ENCODE measurements at places on chromosomes 3 and 15.
A peak's percentile ranks its signal among the peaks of the same experiment; 100 is the strongest.

DNA sequence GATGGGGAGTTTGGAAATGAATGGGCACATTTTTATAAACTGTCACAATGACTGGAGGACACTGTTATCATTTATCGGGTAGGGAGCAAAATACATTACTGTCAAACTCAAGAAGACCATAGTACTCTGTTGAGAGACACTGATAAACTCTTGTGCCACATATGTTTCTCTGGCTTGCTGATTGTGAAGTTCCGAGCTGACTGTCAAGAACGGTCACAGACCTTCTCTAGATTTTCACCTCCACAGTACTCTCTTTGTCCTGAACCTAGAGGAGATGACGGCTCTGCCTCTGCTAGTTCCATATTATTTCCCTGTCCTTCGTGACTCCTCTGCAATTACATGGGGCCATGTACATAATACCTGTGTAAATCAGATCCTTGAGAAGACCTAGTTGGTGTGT, 451.9 kb downstream of the LPP start:
- no peak for DNase-seq

DNA sequence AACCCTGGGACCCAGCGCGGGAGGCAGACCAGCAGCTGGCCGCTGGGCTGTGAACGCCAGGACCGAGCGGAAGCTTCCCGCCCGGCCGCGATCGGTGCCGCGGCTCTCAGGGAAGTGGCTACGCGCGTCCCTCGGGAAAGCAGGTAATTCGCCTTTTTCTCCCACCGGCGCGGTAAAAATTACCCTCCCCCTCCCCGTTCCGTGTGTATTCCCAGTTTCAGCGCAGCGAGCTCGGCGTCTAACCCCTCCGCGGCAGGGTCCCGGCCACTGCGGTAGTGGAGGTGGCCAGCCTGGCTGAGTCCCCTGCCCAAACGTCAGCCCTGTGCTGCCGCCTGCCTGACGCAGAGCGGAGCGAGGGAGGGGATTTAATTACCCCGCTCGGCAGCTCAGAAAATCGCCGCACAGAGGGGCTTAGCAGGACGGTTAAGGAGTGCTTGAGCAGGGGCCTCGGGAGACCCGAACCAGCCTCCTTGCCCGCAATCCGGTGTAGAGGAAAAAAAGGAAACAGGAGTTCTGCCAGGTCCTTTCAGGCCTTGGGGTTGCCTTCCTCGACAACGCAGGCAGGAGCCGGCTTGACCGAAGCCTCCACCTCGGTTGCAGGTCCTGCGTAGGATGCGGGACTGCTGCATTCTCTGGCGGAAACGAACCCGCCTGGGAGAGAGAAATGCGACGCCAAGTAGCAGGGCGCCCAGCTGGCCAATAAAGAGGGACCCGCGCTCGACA, 2.9 kb downstream of the GATA2 start:
- DNase-seq = peak; percentile 73

GRCh38 chr3:133927540-133928066, 31.9 kb upstream of the RAB6B start:
- DNase-seq = no peak

DNA sequence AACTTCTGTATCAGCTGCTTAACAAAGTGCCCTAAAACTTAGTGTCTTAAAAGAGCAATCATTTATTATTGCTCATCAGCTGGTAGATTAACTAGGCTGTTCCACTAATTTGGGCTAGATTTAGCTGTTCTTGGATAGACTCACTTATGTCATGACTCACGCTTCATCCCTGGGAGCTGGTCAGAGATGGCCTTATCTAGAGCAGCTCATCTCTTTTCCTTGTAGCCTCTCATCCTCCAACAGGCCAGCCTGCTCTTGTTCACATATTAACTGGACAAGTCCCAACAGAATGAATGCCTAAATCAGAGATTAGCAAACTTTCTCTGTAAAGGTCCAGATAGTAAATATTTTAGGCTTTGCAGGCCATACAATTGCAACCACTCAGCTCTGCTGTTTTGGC, 66.9 kb upstream of the PLAAT1 start:
- DNase-seq = no peak

DNA sequence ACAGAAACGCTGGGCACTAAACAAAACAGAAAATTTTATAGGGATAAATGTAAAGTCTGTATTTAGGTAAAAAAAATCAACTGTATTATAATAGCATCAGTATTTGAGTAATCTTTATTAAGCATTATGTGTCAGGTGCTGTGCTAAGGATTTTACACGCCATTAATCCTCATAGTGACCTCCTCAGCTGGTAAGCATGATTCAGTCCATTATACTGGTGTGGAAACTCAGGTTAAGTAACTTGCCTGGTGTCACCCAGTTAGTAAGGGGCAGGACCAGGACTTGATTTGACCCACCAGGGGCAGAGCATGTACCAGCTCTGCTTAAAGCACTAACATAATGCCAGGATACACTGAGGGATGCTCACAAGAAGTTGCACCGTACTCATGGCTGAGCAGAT, 4.8 kb downstream of the MYO5C start:
- DNase-seq = no peak

DNA sequence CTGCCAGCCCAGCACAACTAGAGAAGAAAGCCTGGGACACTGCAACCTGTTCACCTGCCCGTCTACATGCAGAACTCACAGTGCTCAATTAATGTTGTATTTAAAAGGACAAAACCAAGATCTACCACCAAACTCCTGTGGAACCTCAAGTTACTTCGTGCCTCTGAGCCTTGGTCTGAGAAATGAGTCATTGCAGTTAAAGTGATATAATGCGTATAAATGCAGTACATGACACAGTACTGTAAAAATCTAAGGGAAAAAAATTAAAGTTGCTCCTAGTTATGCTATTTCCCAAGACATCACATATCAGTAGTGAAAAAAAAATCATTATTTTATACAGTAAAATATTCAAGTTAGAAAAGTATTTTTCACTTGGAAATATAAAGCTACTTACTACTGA, 138.9 kb downstream of the ZIC4 start:
- DNase-seq = no peak

- DNase-seq = peak; percentile 73
Measured at GRCh38 chr3:18061737-18062656, 319.6 kb upstream of the TBC1D5 start.

DNA sequence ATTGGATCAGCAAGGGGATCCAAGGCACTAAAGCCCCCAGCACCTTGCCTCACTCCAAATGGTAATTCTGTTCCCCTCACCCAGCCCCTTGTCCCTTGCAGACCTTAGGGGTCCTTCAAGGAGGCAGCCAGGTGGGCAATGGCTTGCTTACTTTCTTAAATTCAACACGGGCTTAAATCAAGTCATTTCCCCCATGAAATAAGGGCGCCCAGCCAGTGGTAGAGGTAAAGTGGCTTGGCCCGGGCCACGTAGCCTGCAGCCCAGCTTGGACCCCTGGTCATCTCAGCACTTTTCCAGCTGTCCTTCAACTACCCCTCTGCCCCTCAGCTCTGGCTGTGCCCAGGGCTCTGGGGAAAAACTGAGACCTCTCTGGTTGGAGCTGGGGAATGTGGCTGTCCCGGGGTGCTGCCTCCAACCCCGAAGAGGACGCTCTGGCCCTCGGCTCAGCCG, 1.2 kb downstream of the PSTPIP1 start:
- DNase-seq = no peak

GRCh38 chr3:56667973-56668579, 15.0 kb downstream of the TASOR start:
- DNase-seq = no peak

DNA sequence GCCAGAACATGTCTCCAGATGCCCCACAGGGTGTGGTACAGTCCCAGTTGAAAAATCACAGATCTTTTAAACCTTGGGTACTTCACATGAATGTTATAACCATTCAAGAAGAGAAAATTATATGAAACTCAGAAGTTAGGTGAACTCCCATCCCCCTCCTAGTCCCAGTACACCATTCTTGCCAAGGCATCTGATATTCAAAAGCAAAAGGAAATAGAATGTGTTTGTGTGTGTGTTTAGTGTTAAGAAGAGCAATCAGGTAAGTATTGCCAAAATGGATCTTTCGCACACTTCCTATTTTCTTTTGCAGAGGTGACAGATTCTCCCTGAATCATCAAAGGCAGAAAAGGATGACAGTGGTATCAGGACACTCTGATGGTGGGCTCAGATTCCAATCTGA, 44.1 kb upstream of the LMOD3 start:
- DNase-seq = no peak

DNA sequence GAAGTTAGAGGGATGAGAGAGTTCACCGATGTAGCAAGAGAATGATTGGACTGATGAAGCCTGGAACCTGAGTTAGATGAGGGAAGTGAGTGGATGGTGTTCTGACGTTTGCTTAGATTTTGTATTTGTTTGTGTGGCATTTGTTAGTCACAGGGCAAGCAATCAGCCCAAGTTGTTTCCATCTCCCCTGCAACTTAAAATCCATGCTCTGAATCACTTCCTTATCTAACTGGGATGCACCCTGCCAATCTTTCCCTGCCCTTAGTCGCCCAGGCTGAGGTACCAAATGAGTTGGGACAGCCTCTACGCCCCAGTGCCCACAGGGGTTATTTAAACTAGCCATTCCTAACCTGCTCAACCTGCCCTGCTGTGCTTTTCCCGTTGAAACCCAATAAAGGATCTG, 12.6 kb downstream of the PAQR5 start:
- no peak for DNase-seq

GRCh38 chr3:65564483-65564882, 474.2 kb downstream of the MAGI1 start:
- DNase-seq = no peak

- DNase-seq = no peak
Measured at GRCh38 chr15:92077353-92078085, 224.0 kb downstream of the SLCO3A1 start.

Data from bone marrow (tissue), 2 donors.